ENCODE measurements at places on chromosomes 5 and 9. TPM values are rescaled to one million over a fixed set of nuclear protein-coding genes. Genes with fewer than 3 reads are reported as not detected.

Gene FAM78A
- 73.4 TPM for total RNA-seq

Gene GDF9
- 0.33 TPM for total RNA-seq

Gene PDLIM7
- total RNA-seq, result 238 TPM

- no peak overlapping the region for H3K4me3 ChIP-seq
- H3K4me1 ChIP-seq, result peaks cover 7% of the 10 kb centered on the region
- peaks cover under 1% of the 10 kb centered on the region for H3K27me3 ChIP-seq
- H3K27ac ChIP-seq, result no peak overlapping the region
Measured at GRCh38 chr5:17918373-17919104, 284.3 kb downstream of the TAF11L14 start.

DNA sequence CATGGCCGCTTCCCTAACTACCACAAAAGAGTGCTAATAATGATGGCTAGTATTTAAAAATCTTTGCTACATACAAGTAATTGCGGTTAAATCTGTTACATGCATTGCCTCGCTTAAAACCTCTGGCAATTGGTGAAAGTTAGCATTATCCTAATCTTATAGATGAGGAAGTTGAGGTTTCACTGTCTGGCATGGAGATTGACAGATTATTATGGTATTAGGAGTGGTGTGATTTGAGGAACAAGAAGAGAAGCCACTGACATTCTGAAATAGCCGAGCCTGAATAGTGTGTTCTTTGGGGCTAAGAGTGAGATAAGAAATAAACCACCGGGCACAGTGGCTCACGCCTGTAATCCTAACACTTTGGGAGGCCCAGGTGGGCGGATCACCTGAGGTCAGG, 45.3 kb upstream of the DPYSL3 start:
- DNase-seq, result no peak
- H3K27ac ChIP-seq, result no peak overlapping the region
- peaks cover 23% of the 10 kb centered on the region for H3K4me1 ChIP-seq
- no peaks in the 10 kb centered on the region for H3K36me3 ChIP-seq
- H3K4me3 ChIP-seq, result no peak overlapping the region

DNA sequence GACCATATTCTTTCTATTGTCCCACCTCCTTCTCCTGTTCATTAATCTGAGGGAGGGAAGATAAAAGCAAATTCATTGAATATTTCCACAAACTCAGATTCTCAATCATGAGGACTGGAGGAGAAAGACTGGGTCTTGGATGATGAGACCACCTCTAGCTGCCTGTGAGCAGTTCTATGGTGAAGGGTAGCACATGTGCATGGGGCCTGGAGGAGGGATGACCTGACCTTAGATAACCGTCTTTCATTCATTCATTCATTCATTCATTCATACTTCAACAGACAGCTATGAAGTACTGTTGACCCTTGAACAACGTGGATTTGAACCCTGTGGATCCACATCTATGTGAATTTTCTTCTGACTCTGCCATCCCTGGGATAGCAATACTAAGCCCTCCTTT, 68.4 kb downstream of the MED10 start:
- H3K36me3 ChIP-seq, result no peaks in the 10 kb centered on the region
- DNase-seq, result no peak
- H3K4me1 ChIP-seq, result no peaks in the 10 kb centered on the region
- H3K27me3 ChIP-seq, result peaks cover 1% of the 10 kb centered on the region

- peak; percentile 61 for DNase-seq
- peaks cover 75% of the 10 kb centered on the region for H3K4me1 ChIP-seq
- H3K4me3 ChIP-seq, result peak overlapping the region; percentile 60
- H3K27ac ChIP-seq, result peak overlapping the region; percentile 99
Measured at GRCh38 chr9:110114859-110115201, 93.1 kb downstream of the C9orf152 start.

- H3K4me1 ChIP-seq, result peaks cover 2% of the 10 kb centered on the region
- peaks cover 6% of the 10 kb centered on the region for H3K27me3 ChIP-seq
- H3K4me3 ChIP-seq, result no peak overlapping the region
- no peaks in the 10 kb centered on the region for H3K36me3 ChIP-seq
Measured at GRCh38 chr9:34717996-34718614, 8.2 kb upstream of the CCL21 start.

DNA sequence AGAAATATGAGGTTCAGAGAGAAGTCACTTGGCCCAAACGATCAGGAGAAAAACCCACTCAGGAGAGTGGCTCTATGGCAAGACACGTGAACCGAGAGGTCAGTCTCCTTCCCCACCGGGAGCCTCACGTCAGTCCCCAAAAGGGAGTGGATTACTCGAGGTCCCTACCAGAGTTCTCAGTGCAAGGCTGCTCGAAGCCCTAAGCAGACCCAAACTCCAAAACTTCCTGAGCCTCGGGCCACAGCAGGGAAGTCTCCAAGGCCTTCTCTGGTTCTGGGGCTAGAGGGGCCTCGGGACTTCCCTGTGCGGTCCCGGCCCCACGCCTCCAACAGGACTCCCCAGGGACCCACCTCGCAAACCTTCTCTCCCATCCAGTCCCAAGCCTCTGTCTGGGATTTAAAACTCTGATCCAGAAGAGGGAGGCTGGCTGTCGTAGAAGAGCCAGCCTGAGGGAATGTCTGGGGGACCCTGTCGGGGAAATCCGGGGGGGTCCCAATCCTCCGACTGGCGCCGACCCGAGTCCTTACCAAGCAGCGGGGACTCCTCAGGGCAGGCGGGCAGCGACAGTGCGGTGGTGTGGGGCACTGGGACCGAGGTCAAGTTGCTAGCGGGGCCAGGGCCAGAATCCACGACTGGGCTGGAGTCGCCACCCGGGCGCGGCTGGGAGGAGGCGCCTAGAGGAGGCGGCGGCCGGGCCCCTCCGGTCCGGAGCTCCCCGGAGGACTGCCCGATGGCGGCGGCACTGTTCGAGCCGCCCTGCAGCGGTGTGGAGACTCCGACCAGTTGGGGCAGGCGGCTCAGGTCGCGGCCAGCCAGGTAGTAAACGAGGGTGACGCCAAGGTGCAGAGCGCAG, 679 bp downstream of the B4GALT1 start:
- DNase-seq, result peak; percentile 46
- peaks cover 14% of the 10 kb centered on the region for H3K36me3 ChIP-seq
- peaks cover 59% of the 10 kb centered on the region for H3K4me1 ChIP-seq
- H3K27me3 ChIP-seq, result peaks cover 20% of the 10 kb centered on the region

- H3K36me3 ChIP-seq, result no peaks in the 10 kb centered on the region
- H3K27ac ChIP-seq, result no peak overlapping the region
- no peak for DNase-seq
- no peak overlapping the region for H3K4me3 ChIP-seq
Measured at GRCh38 chr5:18772475-18772874, 1138.2 kb downstream of the TAF11L14 start.

DNA sequence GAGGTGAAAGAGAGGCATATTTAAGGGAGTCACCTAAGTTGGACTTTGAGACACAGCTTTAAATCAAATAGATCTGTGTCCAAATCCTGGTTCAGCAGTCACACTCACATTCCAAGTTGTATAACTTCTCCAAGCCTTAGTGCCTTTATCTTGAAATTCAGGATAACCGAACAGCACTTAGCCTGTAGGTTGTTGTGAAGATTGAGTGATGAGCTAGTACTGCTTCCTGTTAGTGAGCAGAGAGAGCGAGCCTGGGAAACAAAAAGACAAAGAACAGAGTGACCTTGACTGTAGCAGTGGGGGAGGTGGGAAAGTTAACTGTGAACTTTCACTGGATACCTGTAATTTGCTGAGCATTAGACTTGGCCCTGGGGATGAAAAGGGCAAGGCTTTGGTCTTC, 22.4 kb downstream of the MAML1 start:
- H3K36me3 ChIP-seq, result peaks cover 3% of the 10 kb centered on the region
- no peak overlapping the region for H3K4me3 ChIP-seq
- peaks cover 1% of the 10 kb centered on the region for H3K27me3 ChIP-seq
- peaks cover 19% of the 10 kb centered on the region for H3K4me1 ChIP-seq
- peak overlapping the region; percentile 22 for H3K27ac ChIP-seq

GRCh38 chr5:6713274-6714225, at the start of gene TENT4A:
Gene TENT4A, plus strand, starts transcription at chr5:6713432. Its CDS starts 552 bp downstream, at chr5:6713984.
- peaks cover 20% of the 10 kb centered on the region for H3K4me1 ChIP-seq
- peak within 1 kb of the TSS; percentile 91 for H3K4me3 ChIP-seq
- peaks cover 19% of the 10 kb centered on the region for H3K27me3 ChIP-seq

- H3K36me3 ChIP-seq, result peaks cover 4% of the 10 kb centered on the region
- no peak overlapping the region for H3K27ac ChIP-seq
- DNase-seq, result no peak
- no peaks in the 10 kb centered on the region for H3K27me3 ChIP-seq
Measured at GRCh38 chr5:179268399-179268952, 76.8 kb downstream of the ADAMTS2 start.

- no peaks in the 10 kb centered on the region for H3K36me3 ChIP-seq
- H3K27ac ChIP-seq, result no peak overlapping the region
- peaks cover 24% of the 10 kb centered on the region for H3K4me1 ChIP-seq
- peak overlapping the region; percentile 56 for H3K4me3 ChIP-seq
- peaks cover 25% of the 10 kb centered on the region for H3K27me3 ChIP-seq
- no peak for DNase-seq
Measured at GRCh38 chr5:37835380-37835973, 4.4 kb downstream of the GDNF start.

- H3K4me3 ChIP-seq, result no peak overlapping the region
- peaks cover 18% of the 10 kb centered on the region for H3K4me1 ChIP-seq
- no peak for DNase-seq
- peak overlapping the region; percentile 54 for H3K27ac ChIP-seq
- H3K27me3 ChIP-seq, result no peaks in the 10 kb centered on the region
Measured at GRCh38 chr9:94718936-94719335, 7.6 kb upstream of the AOPEP start.

DNA sequence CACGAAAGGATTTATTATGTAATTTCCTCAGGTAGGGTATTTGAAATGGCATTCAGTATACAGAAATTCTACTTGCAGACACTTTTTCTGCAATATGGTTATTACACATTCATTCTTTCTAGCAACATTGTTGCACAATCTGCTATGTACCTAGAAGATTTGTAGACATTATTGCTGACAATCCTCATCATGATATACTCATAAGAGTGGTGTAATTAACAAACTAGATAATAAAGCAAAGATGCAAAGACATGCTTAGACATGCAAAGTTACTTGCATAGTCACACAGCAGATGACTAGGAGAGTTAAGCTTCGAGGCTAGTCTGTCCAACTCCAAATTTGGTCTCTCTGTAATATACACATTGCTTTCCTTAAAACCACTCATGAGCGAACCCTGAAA, 317.1 kb downstream of the ASTN2 start:
- H3K27me3 ChIP-seq, result no peaks in the 10 kb centered on the region
- H3K36me3 ChIP-seq, result no peaks in the 10 kb centered on the region
- H3K4me3 ChIP-seq, result no peak overlapping the region
- no peak for DNase-seq
- peaks cover 6% of the 10 kb centered on the region for H3K4me1 ChIP-seq

DNA sequence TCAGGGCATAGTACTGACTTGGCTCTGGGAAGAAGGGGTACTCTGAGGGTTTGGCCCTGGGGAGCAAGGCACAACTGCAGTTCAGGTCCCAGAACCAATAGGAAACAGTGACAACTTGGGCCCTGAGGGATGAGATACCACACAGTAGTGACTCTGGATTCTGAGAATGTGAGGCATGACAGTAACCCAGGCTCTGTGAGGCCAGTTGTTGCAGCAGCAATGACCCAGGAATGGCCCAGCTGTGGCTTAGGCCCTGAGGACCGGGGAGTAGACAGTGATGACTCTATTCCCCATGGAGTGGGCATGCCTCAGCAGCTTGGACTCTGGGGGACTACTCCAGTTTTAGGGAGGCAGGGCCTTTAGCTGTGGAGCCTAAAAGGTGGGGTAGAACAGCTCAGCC, 21.5 kb upstream of the NFIL3 start:
- no peak overlapping the region for H3K27ac ChIP-seq
- H3K36me3 ChIP-seq, result peaks cover 7% of the 10 kb centered on the region
- DNase-seq, result no peak
- H3K4me1 ChIP-seq, result no peaks in the 10 kb centered on the region
- H3K4me3 ChIP-seq, result no peak overlapping the region

GRCh38 chr9:96649620-96650324, 5.3 kb downstream of the PRXL2C start:
- H3K27me3 ChIP-seq, result peaks cover 6% of the 10 kb centered on the region
- peak overlapping the region; percentile 34 for H3K4me3 ChIP-seq
- peaks cover 5% of the 10 kb centered on the region for H3K4me1 ChIP-seq
- peaks cover 27% of the 10 kb centered on the region for H3K36me3 ChIP-seq

DNA sequence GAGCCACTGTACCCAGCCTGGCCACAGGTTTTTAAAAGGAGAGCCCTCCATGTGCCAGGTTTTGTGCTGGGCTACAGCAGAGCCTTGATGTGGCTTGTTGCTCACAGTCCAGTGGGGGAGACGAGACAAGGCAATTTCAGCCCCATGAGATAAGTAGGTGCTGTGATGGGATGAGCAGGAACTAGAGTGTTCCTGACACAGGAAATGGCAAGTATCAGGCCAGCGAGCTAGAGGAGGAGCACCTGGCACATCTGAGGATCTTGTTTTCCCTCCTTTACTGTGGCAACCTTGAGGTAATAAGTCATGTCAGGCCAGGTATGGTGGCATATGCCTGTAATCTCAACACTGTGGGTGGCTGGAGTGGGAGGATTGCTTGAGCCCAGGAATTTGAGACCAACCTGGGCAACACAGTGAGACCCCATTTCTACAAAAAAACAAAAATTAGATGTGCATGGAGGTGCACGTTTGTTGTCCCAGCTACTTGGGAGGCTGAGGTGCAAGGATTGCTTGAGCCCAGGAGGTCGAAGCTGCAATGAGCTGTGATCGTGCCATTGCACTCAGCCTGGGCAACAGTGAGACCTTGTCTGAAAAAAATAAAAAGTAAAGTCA, 3.8 kb upstream of the ZDHHC12 start:
- H3K36me3 ChIP-seq, result peaks cover 10% of the 10 kb centered on the region
- peak overlapping the region; percentile 66 for H3K4me3 ChIP-seq
- H3K27ac ChIP-seq, result no peak overlapping the region

DNA sequence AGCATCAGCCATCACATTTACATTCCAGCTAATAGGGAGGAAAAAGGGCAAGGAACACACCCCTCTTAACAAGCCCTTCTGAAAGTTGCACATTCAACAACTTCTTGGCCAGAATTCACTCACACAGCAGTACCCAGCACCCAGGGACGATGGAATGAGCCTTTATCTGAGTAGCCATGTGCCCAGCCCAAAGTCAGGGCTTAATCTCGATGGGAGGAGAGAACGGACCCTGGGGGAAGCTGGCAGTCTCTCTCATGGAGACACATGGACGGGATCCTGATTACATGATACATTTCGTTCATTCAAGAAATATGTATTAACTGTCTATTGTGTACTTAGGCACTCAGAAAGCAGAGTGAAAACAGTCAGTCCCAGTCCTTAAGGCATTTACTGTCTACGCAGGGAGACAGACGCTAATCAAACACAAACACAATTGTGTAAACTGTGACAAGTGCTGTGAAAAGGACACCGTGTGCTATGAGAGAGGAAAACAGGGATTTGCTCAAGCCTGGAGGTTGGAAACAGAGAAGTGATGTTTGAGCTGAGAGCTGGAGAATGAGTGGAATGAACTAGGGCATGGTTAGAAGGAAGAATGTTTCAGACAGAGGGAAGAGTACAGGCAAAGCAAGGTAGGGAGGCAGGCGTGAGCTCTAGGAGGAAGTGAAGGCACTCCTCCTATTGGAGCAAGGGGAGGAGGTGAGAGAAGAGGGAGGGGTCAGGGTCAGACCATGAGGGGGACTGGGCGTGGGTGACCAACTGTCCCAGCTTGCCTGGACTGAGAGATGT, 7.4 kb downstream of the OTULINL start:
- H3K27me3 ChIP-seq, result peaks cover 4% of the 10 kb centered on the region
- H3K36me3 ChIP-seq, result no peaks in the 10 kb centered on the region
- no peak overlapping the region for H3K4me3 ChIP-seq
